ENCODE measurements at places on chromosomes 6 and 20.
A peak's percentile ranks its signal among the peaks of the same experiment; 100 is the strongest.

GRCh38 chr20:25052255-25053194 lies 5.4 kb downstream of the ACSS1 start:
- DNase-seq = no peak

DNA sequence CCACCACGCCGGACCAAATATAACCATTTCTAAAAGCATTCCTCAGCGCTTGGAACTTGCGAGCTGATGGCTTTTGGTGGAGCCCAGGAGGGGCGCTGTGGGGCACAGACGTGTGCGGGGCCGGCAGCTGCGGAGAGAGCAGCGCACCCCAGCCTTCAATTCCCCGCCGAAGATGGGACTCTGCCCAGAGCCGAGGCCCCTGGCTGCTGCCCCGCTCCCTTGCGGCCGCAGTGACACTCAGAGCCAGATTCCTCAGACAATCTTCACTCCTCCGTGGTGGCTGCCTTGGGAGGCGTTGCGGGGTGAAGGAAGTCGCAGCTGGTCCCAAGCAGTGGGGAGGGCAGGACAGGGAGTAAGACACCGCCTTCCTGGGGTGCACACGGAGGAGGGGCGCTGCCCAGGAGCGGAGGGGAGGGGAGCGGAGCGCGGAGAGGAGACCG lies 87.7 kb downstream of the TMEM242 start:
- DNase-seq = no peak

- DNase-seq = peak; percentile 31
Measured at GRCh38 chr6:84867521-84867920, 103.1 kb upstream of the TBX18 start.

DNA sequence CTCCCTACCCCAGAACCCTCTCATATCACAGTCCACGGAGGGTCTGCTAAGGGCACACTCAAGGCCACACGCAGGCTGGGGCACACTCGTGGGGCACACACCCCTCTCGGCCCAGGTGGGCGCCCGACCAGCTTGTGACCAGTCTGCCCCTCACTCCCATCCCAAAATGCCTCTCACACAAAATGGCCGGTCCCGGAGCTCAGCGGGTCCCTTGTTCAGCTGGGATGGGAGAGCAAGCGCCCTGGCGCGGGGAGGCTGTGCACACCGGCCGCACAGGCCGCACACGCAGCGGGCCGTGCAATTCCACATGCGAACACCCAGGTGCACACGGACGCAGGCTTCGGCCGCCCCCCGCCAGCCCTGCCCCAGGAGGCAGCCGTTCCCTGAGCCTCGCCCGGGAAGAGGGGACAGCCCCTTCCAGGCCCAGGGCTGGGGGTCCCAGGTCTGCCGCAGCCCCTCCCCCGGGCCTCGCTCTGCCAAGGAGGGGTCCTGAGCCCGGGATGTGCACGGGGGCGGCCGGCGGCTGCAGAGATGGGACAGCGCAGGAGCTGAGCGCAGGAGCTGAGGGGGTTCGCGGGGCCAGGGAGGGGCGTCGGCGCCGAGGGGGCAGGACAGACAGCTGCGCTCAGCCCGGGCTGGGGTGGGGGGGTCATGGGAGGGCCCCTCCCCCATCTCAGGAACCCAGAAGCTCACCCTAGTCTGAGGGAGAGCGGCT lies 1.3 kb downstream of the KCNQ2 start:
- no peak for DNase-seq

- DNase-seq = no peak
Measured at GRCh38 chr6:118542184-118542952, 5.7 kb upstream of the PLN start.

GRCh38 chr6:127959869-127960268 lies 59.0 kb upstream of the THEMIS start:
- DNase-seq = no peak

- DNase-seq = no peak
Measured at GRCh38 chr20:57922706-57923105, 212.9 kb upstream of the PMEPA1 start.

DNA sequence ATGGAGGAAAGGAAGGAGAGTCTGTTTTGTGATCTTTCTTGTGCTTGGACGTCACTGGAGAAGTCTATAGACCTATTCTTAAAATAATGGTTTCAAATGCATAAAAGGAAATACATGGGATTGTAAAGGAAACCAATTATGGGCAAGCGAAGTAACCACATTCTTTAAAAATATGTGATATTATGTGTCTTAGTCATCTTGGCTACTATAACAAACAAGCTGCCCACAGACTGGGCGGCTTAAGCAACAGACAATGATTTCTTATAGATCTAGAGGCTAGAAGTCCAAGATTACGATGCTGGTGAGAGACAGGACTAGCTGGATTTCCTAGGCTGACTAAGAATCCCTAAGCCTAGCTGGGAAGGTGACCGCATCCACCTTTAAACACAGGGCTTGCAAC lies 49.4 kb upstream of the CD83 start:
- peak; percentile 81 for DNase-seq

DNA sequence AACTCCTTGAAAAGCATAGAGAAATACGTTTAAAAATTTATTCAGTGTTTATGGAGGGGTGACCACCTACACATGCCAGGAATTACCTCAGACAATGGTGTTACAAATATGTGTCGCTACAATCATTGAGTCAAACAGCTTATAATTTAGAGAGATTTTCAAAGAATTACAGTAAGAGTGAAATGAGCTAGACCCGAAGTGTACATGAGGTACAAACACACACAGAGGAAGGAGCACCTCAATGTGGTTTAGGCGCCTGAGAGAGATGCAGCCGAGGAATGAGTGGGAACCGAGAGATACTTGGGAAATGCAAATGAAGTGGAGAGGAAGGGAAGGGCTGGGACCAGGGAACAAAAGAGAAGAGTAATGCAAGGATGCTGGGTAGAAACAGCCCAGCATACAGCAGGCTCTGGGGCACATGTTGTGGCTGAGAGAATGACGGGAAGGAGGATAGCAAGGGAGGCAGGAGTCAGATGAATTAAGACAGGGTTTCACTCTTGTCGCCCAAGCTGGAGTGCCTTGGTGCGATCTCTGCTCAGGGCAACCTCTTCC lies 15.5 kb downstream of the EEF1E1 start:
- DNase-seq = no peak

- no peak for DNase-seq
Measured at GRCh38 chr6:50007819-50008218, 14.0 kb downstream of the DEFB110 start.

DNA sequence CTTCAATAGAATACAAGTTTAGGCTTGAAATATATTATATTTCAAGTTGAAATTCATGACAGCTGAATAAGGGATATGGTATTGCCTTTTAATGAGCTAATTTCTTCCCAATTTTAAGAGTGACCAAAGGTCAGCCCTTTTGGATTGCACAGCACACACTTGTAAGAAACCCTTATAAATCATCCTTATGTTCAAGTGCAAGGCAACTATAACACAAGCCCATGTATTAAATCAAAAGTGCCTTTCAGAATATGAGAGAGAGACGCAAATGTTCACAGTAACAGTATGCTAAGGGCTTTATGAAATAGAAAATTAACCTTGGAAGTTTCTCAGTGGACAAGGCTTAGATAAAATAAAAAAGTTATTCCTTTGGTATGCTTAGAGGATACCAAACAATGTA lies 121.7 kb upstream of the PTPRK start:
- no peak for DNase-seq

DNA sequence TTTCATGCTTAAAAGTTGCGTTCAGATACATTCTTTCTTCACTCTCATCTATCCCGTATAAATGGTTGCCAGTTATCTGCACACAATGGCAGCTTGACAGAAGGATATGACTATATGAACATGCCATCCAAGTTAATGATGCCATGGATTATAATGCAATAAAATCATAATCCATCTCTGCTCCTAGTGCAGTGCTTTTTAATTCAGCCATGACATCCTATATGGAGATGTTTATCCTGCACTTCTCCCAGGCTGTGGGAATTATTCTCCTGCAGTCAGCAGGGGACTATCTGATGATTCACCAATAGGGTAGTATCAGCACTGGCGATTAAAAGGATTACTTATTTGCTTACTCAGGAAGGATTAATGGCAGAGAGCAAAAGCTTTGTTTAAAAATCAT lies 273.8 kb downstream of the SAMD5 start:
- peak; percentile 36 for DNase-seq

DNA sequence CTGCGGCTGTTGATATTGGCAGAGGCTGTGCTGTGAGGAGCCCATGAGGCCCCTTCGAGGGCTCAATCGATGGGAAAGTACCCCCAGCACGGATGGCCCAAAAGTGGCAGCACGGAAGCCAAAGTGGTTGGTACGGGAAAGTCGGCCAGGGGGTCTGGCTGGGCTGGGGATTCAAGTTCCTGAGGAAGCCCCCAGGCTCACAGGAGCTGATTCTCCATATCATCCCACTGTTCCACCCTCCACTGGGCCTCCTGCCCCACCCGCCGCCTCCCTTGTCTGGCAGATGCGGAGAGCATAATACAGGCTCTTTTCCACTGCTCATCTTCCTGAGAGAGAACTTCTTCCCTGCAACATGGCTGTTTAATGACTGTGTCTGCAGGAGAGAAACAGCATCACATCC lies 217.8 kb upstream of the CST7 start:
- no peak for DNase-seq

GRCh38 chr6:36052097-36052496 lies 24.5 kb downstream of the MAPK14 start:
- DNase-seq = no peak

GRCh38 chr6:31510007-31510406 lies 12.1 kb downstream of the MICB start:
- DNase-seq = no peak

DNA sequence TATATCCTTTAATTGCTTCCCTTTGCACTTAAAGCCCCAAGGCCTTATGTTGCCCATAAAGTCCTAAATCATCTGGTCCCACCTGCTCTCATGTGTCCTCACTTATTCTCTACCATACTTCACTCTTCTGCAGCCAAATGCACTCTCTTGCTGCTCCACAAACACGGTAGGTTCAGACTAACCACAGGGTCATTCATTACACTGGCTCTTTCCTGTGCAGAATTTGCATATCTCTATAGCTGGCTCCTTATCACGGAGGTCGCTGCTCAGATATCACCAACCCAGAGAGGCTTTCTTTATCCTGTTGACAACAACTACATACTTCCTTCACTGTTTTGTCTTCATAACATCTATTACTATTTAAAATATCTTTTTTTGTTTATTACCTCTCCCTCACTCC lies 86.8 kb downstream of the MOXD1 start:
- DNase-seq = no peak

- DNase-seq = no peak
Measured at GRCh38 chr6:88574031-88574430, 389.4 kb downstream of the RNGTT start.

- DNase-seq = no peak
Measured at GRCh38 chr6:139174961-139175360, 40.1 kb downstream of the HECA start.

DNA sequence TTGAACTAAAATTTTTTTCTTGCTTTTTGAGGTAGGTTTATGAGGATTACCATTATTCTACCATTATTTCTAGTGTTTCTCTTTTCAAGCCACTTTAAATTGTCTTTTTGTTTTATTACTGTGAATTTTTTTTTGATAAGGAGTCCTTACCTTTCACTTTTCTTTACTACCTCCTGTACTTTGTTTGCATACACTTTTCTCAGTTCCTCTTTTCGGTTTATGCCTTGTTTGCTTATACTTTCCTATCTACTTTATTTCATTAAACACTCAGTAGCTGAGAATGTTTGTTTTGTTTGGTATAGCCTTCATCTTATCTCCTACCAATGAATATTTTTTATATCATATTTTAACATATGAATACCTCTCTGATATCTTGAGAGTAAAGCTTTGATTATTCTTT lies 147.9 kb downstream of the TFAP2B start:
- no peak for DNase-seq

GRCh38 chr20:18986146-18986830 lies 172.7 kb downstream of the SCP2D1 start:
- no peak for DNase-seq

- DNase-seq = no peak
Measured at GRCh38 chr6:83921315-83921714, 61.8 kb downstream of the CYB5R4 start.

GRCh38 chr20:62782149-62782892 lies 14.0 kb upstream of the MRGBP start:
- no peak for DNase-seq

DNA sequence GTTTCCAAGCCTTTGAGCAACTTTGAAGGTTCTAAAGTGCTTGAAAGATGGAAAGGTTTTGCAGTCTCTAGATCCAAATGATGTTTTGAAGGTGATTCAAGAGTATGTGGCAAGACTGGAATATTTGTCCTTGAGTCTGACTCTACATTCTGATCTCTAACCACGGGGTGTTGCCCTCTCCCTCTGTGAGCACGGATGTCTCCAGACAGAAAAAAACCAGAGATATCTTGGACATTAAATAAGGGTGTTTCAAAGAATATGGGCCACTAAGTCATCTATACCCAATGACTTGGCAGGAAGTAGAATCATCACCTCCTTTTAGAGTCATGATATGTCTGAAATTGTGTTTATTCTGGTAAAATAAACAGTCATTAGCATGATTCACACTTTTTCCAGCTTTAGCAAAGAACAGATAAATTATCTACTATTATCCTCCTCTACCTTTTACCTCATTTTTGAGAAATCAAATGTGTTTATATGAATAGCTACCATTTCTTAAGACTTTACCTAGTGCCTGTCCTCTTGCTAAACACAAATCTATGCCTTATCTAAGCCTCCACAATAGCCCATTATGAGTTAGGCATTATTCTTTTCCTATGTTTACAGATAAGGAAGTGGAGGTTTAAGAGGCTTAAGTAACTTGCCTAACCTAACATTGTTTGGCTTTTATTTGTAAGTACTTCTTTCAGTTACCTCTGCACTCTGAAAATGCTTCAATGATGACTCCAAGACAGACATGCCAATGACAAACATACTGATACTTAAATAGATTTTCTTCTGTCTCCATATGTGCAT lies 384.4 kb downstream of the BMP2 start:
- no peak for DNase-seq

DNA sequence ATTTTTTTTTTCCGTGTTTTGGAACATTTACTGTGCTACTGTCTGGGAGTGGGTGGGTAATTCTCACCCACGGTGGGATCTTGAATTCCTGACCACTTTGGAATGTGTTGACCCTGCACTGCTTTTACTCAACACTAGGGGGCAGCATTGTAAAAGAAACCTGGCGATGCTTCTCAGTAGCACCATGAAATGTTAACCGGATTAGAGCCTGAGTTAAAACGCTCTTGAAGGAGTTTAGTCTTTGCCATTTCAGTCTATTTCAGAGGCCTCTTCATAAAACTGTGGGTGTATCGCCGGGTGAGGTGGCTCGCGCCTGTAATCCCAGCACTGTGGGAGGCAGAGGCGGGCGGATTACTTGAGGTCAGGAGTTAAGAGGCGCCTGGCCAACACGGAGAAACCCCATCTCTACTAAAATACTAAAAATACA lies 114.4 kb upstream of the PRND start:
- DNase-seq = peak; percentile 21

Measured in AG04449 (cell line).